ENCODE measurements at places on chromosomes 5 and 9.

DNA sequence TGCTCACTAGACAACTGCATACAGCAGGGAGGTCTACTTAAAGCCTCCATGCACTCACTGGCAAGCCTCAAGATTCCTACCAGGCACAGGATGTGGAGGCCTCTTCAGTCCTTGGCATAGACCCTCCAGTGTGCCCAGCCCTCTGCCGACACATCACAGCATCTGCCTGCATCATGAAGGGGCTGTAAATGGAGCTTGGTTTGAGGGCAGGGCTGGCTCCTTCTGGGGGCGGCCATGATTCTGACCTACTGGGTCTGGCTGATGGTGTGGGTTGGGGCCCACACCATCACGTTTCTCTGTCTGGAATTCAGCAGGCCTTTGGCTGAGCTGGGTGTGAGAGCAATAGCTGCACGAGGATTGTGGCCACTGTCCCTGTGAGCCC, 84.9 kb upstream of the SHB start:
- no peak for DNase-seq

DNA sequence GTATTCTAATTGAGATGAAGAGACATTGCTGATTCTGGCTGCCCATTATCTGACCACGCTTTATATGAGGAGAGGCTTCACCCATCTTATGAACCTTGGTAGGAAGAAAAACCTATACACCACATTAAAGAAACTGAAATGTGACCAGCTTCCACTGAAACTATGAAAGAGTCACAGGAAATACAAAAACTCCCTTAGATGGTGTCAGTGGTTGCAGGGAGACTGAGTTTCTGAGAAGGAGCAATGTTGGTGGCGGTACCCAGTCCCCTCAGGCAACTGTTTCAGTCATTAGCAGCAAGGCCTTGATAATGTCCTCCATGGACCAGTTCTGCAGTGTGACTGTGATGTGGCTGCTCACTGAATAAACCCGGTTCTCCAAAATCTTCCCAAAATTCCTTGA, 110.5 kb upstream of the FTMT start:
- no peak for DNase-seq

DNA sequence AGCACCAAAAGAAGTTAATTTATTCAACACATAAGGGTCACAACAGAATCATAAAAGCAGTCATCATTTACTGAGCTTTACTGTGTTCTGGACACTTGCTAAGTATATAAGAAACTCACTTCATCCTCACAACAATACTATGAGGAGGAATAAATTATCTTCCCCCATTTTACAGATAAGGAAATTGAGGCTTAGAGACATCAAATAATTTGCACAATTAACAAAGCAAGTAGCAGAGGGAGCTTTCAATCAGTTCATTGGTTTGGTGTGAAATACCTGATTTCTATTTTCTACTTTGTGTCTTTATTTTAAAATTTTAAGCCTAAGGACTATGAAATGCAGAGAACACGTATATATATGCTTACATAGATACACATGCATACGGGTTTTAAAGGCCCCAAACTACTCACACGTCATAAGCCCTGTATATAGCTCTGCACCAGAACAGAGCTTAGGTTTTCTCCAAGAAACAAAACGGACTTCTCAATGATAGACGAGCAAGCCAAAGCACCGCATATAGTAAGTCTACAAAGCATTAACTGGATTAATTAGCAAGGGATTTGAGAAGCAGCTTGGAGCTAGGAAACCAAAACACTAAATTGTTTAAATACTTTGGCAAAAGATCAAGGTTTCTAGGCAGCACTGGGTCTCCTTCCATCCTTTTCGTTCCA, 95.6 kb downstream of the DENND1A start:
- no peak for DNase-seq

DNA sequence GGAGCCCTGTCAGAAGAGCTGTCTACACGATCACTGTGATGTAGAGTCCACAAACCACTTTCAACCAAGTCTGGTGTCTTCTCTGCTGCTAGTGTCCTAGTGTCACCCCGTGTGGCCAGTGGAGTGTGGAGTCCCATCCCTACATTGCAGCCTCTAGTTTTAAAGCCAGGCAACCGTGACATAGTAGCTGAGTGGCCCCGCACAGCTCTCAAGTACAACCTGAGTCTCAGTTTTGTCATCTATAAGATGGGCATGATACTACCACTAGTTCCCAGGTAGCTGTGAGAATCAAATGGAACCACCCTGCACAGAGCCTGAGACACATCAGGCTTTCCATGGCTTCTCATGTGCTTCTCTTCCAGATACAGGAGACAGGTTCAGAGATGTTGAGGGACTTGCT, 43.2 kb upstream of the AKNA start:
- DNase-seq = no peak

- DNase-seq = no peak
These were observed 30.7 kb upstream of the GPX3 start for GRCh38 chr5:150989695-150990094.

DNA sequence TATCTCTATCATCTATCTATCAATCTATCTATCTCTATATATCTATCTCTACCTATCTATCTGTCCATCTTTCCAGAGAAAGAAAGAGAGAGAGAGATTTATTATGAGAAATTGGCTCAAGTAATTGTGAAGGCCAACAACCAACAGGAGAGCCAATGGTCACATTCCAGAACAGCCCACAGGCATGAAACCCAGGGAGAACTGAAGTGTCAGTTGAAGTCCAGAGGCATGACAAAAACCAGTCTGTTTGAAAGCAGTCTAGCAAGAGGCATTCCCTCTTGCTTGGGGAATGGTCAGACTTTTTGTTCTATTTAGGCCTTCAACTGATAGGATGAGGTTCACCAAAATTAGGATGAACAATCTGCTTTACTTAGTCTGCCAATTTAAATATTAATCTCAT, 87.6 kb upstream of the PLCXD3 start:
- DNase-seq = no peak

GRCh38 chr5:87136096-87136495, 131.6 kb upstream of the RASA1 start:
- DNase-seq = no peak

- DNase-seq = no peak
These were observed 667.1 kb upstream of the RGMB start for GRCh38 chr5:98106116-98107031.

DNA sequence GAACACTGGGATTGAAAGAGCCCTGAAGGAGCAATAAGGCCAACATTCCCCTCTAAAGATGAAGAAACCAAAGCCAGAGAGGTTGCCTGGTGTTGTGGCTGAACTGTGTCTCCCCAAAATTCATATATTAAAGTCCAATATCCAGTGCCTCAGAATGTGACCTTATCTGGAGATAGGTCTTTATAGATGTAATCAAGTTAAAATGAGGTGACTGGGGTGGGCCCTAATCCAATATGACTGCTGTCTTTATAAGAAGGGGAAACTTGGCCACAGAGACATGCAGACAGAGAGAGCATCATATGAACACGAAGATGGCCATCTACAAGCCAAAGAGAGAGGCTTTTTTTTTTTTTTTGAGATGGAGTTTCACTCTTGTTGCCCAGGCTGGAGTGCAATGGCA, 66.9 kb upstream of the PLPP1 start:
- no peak for DNase-seq

DNA sequence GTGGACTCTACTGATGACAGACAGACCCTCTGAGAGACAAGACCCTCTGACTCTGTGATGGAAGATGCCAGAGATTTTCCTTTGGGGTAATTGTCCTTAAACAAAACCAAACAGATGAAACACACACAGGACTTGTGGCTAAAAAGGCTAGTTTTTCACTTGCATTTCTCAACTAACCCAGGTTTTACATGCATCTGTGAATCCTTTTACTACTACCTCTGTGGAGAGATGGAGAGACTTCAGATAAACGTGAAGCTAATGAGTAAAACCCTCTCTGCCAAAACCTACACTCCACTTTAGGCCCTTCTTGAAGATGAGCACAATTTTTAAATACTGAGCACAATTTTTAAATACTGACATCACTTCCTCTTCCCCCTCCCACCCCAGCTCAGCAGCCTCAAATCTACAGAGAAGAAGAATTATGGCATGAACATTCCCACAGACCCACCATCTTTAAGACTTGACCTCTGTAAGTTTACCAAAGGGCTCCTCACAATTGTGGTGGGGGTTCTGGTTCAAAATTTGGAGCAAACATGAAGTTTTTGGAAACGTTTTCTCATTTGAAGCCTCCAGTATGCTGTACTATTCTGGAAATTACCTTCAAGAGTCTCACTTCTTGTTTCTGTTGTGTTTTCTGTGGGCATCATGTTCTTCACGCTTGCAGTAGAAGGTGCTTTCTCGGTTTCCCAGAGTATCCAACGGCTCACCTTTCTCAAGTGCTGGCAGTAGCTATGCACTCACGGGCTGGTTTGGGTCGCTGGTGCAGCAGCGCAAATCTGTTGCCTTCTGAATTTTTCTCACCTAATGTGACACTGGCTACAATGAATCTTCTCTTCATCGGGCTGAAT, 42.7 kb downstream of the ACER2 start:
- no peak for DNase-seq

- DNase-seq = no peak
These were observed 400.0 kb upstream of the SLC24A2 start for GRCh38 chr9:20188616-20189369.

All from NCI-H1105 (cell line).